ENCODE measurements at places on chromosomes 12 and 14. TPM values are rescaled to one million over a fixed set of nuclear protein-coding genes. Genes with fewer than 3 reads are reported as not detected.

- DNase-seq, result no peak
Measured at GRCh38 chr14:44505588-44505987, 1.5 kb downstream of the FSCB start.

DNA sequence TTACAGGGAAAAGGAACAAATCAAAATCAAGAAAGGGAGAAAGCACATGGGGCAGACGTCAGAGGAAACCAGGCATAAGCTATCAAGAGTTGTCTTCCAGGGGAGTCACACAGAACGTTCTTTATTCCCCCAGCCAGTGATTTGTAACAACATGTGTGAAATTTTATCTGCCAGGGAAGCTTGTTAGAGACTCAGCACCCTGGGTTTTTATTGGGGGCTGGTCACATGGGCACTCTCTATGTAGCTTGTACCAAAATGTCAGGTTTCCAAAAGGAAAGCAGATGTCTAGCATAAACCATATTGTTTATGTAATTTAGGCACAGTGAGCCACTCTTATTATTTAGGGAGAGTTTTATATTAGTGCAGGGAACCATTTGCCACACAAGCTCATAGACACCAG lies 440.4 kb upstream of the DCN start:
- no peak for DNase-seq

- no peak for DNase-seq
Measured at GRCh38 chr12:121908702-121909101, 9.7 kb upstream of the CFAP251 start.

GRCh38 chr12:119758722-119759121 lies 90.8 kb downstream of the PRKAB1 start:
- DNase-seq, result no peak

GRCh38 chr12:57370696-57371095 lies 60.1 kb downstream of the R3HDM2 start:
- no peak for DNase-seq

GRCh38 chr14:22448035-22448904 lies 140.8 kb downstream of the DAD1 start:
- DNase-seq, result no peak

DNA sequence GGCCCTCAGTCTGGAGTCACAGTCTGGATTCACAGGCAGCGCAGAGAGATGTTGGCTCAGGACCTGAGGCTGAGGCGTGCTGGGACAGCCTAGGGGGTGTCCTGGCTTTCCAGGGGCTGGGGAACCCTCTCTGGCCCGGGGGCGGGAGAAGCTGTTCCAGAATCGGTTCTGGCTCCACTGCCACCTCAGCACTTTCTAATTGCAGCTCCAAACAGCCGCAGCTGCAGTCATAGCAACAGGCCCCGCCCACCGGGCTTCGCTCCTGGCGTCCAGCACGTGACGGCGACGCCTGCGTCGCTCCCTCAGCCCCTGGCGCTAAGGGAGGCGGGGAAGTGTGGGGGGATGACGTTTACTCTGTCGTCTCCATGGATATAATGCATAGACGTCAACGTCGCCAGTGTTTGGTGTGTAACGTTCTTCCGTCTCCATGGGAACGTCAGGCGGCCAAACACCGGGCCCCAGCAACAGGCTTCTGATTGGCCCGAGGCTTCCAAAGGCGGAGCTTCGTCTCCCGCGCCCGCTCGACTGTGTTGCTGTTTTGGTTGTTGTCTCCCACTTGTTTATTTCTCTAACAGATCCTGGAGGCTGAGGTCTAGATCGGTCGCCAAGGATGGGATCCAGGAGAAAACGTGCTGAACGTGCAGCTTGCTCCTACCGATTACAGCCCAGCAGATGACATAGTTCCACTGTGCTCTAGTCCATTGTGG lies 19.7 kb upstream of the FOS start:
- peak; percentile 98 for DNase-seq

GRCh38 chr14:93532541-93532940 lies 101.8 kb downstream of the UNC79 start:
- no peak for DNase-seq

DNA sequence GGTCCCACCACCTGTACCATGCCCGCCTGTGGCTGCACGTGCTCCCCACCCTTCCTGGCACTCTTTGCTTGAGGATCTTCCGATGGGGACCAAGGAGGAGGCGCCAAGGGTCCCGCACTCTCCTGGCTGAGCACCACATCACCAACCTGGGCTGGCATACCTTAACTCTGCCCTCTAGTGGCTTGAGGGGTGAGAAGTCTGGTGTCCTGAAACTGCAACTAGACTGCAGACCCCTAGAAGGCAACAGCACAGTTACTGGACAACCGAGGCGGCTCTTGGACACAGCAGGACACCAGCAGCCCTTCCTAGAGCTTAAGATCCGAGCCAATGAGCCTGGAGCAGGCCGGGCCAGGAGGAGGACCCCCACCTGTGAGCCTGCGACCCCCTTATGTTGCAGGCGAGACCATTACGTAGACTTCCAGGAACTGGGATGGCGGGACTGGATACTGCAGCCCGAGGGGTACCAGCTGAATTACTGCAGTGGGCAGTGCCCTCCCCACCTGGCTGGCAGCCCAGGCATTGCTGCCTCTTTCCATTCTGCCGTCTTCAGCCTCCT lies 1.1 kb downstream of the INHBE start:
- DNase-seq, result no peak

RAPGEF3 gene
- total RNA-seq, result 25.9 TPM

MMP19 gene
- total RNA-seq, result 5.6 TPM

CPSF2 gene
- 51.5 TPM for total RNA-seq

KRT86 gene
- not detected for total RNA-seq

HSP90B1 gene
- 475 TPM for total RNA-seq

Data from uterus (tissue), 4 donors.